Stimulated activated CD4-positive, alpha-beta T cell treated with anti-CD3 and anti-CD28 coated beads, Interleukin-4, amount 100 ng/mL, for 24 hours (primary cell): ENCODE measurements at places on chromosomes 12 and 14.
A peak's percentile ranks its signal among the peaks of the same experiment; 100 is the strongest.

- no peak for DNase-seq
These were observed 142.4 kb downstream of the PLCZ1 start for GRCh38 chr12:18595412-18595811.

- DNase-seq, result no peak
These were observed 53.2 kb downstream of the EPS8 start for GRCh38 chr12:15735837-15736615.

DNA sequence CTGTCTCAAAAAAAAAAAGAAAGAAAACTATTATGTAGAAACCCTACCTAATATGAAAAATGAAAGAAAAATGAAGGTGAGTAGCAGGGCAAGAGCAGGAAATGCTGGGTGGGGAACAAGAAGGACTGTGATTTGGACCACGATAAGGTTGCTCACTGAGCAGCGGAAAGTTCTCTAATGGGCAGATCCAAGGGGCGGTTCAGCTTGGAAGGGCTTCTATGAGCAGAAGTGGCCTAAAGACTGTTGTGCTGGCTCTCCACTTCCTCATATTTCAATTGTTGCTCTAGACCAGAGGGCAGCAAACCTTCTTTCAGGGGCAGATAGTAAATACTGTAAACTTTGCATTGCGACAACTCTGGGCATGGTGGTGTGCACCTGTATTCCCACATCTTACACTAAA lies 16.3 kb upstream of the NFYB start:
- DNase-seq, result no peak

DNA sequence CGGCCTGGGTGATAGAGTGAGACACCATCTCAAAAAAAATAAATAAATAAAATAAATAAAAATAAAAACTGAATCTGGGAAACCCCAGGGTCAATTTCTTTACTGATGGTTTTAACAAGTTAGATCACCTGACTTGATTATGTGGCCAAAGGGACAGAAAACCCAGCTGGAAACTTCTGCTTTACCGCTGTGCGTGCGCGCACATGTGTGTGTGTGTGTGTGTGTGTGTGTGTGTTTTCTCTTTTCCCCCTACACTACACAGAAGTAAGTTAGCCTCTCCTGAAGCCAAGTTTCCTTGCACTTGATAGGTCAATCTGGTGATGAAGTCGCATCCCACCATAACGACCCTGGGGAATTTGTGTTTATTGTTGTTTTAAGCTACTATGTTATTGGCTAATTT lies 105.3 kb upstream of the AMN1 start:
- no peak for DNase-seq

- DNase-seq, result no peak
These were observed 117.7 kb upstream of the MYL2 start for GRCh38 chr12:111038077-111038476.

DNA sequence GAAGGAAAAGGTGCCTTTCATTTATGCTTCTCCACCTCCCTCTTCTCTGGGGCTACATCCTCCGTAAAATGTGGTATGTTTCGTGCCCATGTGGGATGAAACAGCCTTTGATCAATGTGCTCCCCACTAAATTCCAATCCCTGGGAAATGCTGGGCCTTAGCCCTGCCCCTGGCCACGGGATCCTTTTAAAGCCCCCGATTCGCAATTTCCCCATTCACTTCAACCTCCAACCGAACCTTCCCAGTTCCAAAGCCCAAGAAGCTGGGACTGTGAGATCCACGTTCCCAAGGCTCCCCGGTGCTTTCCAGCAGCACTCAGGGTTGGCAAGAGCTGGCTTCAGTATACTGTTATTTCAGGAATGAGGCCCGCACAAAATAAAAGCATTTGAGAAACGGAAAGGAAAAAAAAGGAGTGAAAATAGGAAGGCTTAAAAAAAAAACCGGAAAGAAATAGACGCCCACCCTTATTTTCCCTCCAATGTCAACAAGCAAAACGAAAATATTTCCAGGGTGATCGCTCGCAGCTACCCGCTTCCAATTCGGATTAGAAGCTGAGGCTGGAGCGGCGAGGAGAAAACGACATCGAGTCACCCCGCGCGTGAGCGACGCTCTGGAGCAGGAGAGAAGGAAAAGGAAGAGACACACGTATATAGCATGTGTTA lies 1.3 kb upstream of the FOXG1 start:
- no peak for DNase-seq

- DNase-seq, result peak; percentile 35
These were observed 1.2 kb downstream of the CRY1 start for GRCh38 chr12:107091989-107092641.

- no peak for DNase-seq
These were observed 211.8 kb downstream of the PCNX1 start for GRCh38 chr14:71119075-71119474.

GRCh38 chr14:54220071-54220703 lies 176.6 kb upstream of the CDKN3 start:
- no peak for DNase-seq

GRCh38 chr12:58414398-58414871 lies 473.1 kb downstream of the ATP23 start:
- DNase-seq, result no peak

GRCh38 chr14:87813686-87814085 lies 179.3 kb downstream of the GALC start:
- no peak for DNase-seq

GRCh38 chr14:105885561-105886320 lies 359.4 kb downstream of the TMEM121 start:
- DNase-seq, result no peak

- no peak for DNase-seq
These were observed 499 bp downstream of the TOGARAM1 start for GRCh38 chr14:44962334-44963043.

- no peak for DNase-seq
These were observed 43.4 kb upstream of the SPTLC2 start for GRCh38 chr14:77659831-77660230.

- no peak for DNase-seq
These were observed 29.0 kb upstream of the ELK3 start for GRCh38 chr12:96164951-96165811.

GRCh38 chr12:9365296-9365695 lies 157.1 kb upstream of the PZP start:
- DNase-seq, result no peak

DNA sequence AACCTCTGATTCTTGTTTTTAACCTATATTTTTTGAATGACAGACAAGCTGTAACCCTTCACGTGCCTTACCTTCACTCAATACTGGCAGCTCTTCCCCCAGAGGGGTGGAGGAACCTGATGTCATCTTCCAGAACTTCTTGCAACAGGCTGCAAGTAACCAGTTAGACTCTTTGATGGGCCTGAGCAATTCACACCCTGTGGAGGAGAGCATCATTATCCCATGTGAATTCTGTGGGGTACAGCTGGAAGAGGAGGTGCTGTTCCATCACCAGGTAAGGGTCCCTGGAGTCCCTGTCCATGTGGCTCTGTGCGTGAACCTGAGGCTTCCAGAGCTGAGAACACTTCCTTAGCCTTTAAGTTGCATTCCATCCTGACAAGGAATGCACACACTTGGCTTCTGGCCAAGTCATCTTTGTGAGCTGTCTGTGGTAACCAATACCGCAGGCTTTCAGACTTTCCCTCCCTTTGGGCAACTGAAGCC lies 22.7 kb downstream of the TRAFD1 start:
- DNase-seq, result no peak

DNA sequence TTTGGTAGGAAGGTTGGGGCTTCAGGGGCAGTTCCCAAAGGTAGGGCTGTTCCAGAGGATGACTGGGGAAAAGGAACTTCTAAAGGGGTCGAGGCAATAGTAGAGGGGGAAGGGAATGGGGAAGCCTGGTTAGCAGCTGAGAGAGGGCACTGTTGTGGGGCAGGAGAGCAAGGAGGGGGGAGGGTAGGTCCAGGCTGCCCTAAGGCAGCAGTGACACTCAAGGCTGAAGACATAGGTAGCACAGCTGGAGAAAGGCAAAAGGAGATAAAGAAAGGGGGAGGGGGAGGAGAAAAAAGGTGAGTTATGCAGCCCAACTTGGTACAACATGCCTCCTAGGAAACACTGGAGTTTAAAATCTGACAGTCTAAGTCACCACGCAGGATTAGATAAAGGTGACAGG lies 3.9 kb downstream of the NACA start:
- DNase-seq, result no peak

GRCh38 chr14:24197056-24197450 lies 1.8 kb upstream of the TM9SF1 start:
- no peak for DNase-seq

GRCh38 chr14:65151609-65151956 lies 49.3 kb upstream of the MAX start:
- DNase-seq, result no peak

DNA sequence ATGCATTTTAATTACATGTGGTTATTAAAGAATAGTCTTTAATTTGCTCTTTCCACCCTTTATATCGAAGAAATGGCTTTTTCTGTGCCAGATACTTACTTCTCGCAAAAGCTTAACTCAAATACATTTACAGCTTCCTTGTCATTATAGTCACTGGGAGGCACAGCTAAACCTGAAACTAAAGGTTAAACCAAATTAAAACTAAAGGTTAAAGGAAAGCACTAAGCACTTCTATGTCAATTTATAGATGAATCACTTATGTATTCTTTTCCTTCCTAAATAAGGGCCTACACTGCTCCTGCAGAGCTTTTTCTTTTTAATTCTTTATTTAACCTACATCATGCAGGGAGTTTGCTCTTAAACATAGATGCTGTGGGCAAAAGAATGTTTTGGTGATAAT lies 9.1 kb downstream of the C14orf93 start:
- no peak for DNase-seq

GRCh38 chr12:67155863-67156262 lies 113.3 kb upstream of the CAND1 start:
- DNase-seq, result no peak

DNA sequence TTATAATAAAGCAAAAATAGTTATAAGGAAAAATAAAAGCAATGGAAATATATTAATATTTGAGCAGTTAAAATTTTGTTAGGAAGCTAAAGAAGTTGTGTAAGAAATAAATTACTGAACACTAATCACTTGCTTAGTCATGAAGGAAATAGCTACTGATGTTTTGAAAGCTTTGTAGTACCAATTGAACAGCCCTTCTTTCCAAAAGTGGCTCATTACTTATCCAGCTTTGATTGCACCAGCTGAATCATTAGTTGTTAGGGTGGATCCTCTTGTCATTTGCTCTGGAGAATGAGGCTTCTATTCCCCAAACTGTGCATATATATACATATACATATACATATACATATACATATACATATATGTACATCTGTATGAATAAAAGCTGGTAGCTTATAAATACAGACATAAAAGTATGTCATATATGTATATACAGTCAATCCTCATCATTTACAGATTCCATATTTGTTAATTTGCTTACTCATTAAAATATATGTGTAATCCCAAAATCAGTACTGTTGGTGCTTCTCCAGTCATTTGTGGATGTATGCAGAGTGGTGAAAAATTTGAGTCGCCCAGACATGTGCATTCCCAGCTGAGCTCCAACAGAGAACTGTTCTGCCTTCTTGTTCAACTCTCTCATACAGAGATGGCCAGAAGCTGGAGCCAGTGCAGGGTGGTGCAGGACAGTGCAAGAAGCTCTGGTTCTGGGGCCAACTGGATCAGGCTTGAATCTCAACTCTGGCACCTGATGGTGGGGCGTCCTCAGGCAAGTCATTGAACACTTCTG lies 214.1 kb downstream of the RPAP3 start:
- no peak for DNase-seq

GRCh38 chr12:131941116-131941986 lies 8.4 kb upstream of the EP400 start:
- DNase-seq, result no peak

GRCh38 chr14:51208982-51209381 lies 31.1 kb upstream of the TMX1 start:
- DNase-seq, result no peak

- DNase-seq, result no peak
These were observed 241.0 kb upstream of the NPAS3 start for GRCh38 chr14:32697704-32698103.

DNA sequence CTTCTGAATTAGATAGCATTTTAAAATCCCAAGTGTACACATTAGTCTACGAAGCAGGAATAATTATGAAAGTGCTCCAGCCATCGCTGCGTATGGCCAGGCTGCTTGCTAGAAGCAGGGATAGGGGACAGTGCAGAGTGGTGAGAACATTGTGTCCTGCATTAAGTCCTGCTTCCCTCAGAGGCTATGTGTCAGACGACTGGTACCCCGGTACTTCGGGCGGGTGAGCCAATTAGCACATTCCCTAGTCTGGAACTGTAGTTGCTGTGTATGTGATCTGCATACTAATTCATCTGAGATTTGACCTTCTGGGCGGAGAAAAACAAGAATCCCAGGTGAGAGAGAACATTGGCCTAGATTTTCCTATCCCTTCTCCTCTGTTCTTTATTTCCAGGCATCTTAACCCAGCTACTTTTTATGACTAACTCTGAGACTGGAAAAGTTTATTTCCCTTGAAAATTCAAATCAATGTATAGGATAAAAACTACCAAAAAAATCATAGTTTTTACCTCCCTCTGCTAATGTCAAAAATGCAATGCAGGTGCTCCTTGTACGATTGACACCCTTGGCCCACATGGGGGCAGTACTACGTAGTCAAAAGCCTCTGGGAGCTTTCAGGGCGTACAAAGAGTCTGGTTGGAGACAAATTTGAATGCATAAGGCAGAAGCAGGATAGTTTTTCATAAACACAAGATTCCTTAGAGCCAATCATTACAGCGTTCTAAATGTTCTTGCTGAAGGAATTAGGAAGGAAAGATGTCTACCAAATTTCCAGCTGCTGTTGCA lies 764.3 kb downstream of the NOVA1 start:
- DNase-seq, result no peak

- no peak for DNase-seq
These were observed 82.2 kb upstream of the TBX3 start for GRCh38 chr12:114765960-114766691.

DNA sequence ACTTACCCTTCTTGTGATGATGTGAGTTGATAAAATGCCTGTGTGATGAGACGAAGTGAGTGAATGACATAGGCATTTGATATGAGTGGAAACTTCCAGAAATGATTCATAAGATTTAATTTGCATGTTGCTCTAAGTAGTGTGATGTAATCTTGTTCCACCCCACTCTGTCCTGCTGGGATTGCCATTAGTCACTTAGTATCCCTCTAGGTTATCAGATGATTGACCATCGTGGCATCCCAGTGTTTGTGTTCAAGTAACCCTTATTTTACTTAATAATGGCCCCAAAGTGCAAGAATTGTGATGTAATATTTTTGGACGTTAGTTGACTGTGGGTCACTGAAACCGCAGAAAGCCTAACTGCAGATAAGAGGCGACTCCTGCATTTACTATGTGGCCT lies 214.4 kb upstream of the DIO2 start:
- no peak for DNase-seq

GRCh38 chr12:113066813-113067400 lies 10.4 kb downstream of the DTX1 start:
- DNase-seq, result no peak

DNA sequence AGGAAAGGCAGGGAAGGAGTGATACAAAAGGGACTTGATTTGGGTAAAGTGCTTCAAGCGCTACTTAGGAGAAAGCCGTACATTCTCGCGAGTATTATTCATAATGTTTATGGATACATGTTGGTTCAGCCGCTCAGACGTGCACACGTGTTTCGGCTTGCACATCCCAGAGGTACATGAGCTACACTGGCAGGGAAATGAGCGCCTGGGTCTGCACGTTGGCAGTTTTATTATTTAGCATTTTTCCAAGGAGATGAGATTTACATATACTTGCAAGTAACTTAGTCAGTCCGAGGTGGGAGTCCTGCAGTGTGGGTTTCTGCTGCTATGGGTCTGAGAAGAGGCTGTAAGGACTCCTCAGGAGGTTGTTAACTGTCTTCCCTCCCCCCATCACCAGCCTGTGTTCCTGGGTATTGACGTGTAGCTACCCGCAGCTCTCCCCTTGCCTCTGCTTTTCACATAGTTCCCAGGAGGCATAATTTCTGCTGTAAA lies 1.5 kb downstream of the PRKCH start:
- DNase-seq, result peak; percentile 59
